ENCODE measurements at places on chromosomes 5 and 9.

DNA sequence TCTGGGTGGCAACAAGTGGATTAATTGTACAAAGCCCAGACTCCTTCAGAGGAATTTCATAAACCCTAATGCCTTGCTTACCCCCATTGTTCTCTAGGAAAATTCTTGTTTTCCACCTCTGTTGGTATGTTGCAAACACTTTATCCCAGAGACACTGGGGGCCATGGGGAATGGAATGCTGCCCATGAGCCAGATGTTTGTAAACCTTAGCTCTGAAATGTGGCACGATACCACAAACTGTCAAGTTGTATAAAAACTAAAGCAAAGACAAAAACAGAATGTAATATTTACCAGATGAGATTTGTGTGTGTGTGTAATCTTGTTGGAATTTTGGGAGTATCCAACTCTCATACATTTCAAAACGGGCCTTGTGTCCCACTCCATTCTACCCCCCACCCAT is 465.0 kb downstream of the EBF1 start:
- no peak for DNase-seq

DNA sequence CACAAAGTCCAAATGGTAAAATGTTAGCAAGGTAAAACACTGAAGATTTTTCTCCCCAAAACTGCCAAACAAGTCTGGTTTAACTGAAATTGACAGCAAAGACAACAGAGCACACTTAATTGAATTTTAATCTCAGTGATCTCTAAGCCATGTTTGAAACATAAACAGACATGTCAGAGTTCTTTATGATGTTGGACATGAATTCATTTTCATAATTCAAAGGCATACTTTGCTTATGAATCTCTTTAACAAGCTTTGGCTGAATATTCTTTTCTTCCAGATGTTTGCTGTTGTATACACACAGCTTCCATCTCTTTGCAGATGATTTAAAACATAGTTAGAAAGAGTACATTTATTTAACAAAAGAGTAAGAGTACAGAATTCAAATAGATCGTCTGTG is 509.1 kb downstream of the RAB3C start:
- DNase-seq = no peak

DNA sequence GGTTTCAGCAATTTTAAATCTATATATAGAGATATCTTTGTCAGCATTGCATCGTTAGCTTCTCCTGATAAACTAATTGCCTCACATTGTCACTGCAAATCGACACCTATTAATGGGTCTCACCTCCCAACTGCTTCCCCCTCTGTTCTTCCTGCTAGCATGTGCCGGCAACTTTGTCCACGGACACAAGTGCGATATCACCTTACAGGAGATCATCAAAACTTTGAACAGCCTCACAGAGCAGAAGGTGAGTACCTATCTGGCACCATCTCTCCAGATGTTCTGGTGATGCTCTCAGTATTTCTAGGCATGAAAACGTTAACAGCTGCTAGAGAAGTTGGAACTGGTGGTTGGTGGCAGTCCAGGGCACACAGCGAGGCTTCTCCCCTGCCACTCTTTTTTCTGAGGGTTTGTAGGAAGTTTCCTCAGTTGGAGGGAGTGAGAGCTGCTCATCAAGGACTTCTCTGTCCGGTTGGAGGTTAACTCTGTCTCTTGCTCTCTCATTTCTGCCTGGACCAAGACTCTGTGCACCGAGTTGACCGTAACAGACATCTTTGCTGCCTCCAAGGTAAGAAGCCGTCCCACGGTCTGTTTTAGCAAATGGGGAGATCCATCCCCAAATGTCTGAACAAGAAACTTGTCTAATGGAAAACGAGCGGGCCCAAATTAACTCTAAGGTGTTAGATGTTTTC is at the start of gene IL4:
Gene IL4 (plus strand): TSS at position 51 of the 692 bp plus-strand sequence. CDS start 62 bp downstream, at position 113.
- DNase-seq = no peak

DNA sequence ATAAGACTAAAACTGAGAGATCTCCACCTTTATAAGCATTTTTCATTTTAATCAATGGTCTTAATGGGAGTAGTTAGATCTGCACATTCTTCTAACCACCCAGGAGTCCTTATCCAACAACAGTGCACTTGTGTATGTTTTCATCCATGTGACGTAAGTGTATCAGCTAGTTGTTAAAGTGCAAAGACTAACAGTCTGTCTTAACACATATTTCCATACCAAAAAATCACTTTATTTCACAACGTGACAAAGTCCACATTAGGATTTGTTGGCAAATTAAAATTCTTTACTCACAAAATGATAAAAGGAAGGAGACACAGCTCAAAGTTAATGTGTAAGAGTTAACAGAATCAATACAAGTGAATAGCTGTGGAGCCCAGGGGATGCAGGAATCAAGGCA is 1.9 kb upstream of the SMC2 start:
- no peak for DNase-seq

GRCh38 chr9:109158651-109159050 is 8.4 kb downstream of the FRRS1L start:
- DNase-seq = no peak

- DNase-seq = no peak
These were observed 222.4 kb downstream of the MAPKAP1 start for GRCh38 chr9:125484350-125485282.

DNA sequence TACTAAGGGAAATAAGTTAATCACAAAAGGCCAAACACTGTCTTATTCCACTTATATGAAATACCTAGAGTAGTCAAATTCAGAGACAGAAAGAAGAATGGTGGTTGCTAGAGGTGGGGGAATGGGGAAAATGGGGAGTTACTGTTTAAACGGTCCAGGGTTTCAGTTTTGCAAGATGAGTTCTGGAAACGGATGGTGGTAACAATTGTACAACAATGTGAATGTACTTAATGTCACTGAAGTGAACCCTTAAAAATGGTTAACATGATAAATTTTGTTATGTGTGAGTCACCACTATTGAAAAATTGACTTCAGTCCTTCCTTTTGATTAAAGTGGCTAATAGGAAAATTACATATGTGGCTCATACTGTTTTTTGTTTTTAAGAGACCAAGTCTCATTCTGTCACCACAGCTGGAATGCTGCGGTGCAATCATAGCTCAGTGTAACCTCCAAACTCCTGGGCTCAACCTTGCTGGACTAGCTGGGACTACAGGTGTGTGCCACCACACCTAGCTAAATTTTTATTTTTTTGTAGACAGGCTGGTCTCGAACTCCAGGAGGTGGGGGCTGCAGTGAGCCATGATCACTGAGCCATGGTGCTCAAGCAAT is 8.7 kb downstream of the UBQLN1 start:
- no peak for DNase-seq

GRCh38 chr9:33153666-33154065 is 13.5 kb downstream of the B4GALT1 start:
- DNase-seq = no peak

DNA sequence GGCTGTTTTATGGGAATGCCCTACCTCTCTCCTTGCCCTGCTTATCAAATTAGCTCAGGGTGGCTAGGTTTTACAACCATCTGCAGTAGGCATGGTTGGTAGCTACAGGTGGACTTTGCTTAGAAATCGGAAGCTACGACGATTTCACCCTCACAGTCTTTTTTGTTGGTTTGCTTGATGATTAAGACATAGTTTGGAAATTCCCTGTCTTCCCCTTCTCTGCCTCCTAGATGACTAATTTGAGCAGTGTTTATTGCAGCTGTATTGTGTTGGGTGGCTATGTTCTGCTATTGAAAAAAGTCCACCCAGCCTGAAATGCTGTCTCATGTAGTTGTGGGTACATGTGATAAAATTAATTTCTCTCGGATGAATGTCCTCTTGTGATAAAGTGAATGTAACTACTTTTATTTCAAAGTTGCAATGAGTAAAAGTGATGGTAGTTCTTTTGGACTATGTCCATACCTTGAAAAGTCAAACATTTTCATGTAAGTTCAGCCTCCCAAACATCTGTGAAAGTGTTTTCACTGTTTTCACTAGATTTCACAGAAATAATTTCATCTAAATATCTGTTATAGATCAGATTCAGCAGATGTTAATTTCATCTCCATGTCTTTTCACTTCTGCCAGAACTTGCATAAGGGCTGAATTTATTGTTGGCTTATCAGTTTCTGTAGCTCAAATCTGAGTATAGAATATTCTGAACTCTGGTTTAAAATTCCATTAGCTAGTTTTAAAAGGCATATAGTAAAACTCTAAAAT is 37.3 kb upstream of the FYB1 start:
- DNase-seq = peak; percentile 57

- DNase-seq = no peak
These were observed 164.4 kb downstream of the KDM4C start for GRCh38 chr9:6922124-6922676.

DNA sequence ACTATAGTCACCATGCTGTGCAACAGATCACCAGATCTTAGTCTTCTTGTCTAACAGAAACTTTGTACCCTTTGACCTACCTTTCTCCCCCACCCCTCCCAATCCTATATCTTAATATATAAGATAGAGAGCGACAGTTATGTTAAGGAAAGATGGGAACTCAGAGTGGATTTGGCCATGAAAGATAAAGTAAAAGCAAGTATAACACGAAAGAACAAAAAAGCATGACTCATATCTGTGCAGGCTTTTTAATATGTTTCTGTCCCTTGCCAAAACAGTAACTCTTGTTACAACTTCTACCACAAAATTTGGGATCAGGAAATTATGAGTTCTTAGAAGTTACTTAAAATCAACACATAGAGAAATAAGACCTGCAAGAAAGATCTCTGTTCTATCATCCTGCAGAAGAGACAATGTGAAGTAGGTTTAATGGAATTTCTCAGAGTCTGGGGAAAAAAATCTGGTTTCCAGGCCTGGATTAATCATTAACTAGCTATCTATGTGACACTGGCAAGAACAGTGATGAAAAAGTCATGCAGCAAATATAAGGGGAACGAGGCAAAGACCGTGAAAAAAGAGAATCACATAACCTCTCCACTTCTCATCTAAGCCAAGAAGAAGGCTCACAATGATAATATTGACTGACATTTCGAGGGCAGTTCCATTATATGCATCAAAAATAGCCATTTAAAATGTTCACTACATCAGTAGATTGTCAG is 18.6 kb downstream of the BAAT start:
- no peak for DNase-seq

GRCh38 chr5:135441919-135442318 is 5.2 kb downstream of the DCANP1 start:
- DNase-seq = no peak

DNA sequence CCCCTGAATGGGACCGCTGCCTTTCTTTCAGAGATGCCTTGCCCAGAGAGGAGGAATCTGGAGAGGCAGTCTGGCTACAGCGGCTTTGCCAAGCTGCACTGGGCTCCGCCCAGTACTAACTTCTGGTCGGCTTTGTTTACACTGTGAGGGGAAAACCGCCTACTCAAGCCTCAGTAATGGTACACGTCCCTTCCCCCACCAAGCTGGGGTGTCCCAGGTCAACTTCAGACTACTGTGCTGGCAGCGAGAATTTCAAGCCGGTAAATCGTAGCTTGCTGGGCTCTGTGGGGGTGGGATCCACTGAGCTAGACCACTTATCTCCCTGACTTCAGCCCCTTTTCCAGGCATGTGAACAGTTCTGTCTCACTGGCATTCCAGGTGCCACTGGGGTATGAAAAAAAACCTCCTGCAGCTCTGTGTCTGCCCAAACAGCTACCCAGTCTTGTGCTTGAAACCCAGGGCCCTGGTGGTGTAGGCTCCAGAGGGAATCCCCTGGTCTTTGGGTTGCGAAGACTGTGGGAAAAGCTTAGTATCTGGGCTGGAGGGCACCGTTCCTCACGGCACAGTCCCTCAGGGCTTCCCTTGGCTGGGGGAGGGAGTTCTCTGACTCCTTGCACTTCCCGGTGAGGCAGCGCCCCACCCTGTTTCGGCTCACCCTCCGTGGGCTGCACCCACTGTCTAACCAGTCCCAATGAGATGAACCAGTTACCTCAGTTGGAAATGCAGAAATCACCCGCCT is 171.2 kb downstream of the CWC27 start:
- DNase-seq = no peak

DNA sequence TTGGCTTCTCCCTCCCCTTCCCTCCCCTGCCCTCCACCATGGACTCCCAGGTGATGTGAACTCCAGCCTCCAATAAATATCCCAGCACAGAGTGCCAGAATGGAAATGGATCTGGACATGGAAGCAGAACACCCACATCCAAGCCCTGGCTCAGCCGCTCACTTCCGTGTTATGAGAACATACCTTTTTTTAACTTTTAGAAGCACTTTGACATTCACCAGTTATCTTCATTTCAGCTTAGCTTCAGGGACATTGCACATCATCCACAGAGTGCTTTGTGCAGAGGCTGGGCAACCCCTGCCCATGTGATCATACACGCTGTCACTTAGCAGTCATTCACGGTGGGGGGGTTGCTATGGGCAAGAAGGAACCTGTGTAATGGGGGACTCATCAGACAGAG is 9.1 kb downstream of the AFAP1L1 start:
- no peak for DNase-seq

GRCh38 chr5:160956051-160956450 is 104.0 kb upstream of the ATP10B start:
- no peak for DNase-seq

- DNase-seq = no peak
These were observed 37.4 kb downstream of the C9orf152 start for GRCh38 chr9:110170357-110171257.

DNA sequence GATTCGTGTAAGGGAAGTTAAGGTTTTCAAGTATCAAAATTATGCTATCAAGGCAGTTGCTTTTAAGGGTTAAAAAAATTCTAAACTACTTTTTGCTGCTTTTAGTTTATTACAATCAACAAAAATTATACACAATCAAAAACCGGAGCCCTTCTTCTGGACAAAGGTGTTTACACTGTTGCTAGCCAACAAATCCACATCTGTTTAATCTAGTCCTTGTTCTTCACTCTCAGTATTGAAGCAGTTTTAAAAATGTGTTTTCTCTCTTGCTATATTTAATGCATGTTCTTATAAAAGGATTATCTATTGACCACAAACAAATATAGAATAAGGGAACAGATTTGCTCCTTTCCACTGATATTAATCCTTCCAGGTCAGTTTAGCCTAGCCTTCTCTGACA is 2.5 kb downstream of the FEM1C start:
- no peak for DNase-seq

Data from CD4-positive, alpha-beta T cell treated with Interleukin-10 for 1 hour (primary cell).